ENCODE measurements at places on chromosomes 3 and 15.

DNA sequence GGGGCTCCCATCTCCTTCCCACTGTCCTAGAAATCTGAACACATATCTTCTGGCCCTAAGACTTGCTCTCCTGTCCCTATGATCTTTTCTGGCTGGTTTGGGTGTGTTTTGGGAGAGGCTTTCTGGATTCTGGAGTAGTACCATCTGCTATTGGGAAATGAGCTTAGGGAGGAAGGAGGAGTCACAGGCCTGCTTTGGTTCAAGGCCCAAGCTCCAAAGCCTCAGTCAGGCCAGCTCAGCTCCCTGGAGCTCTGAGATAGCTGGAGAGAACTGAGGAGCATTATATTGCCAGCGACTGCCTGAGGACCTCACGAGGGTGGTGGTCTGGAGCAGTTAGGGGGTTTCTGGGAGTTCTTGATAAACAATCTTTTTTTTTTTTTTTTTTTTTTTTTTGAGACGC lies 18.7 kb downstream of the RASGRF1 start:
- no peak for DNase-seq

DNA sequence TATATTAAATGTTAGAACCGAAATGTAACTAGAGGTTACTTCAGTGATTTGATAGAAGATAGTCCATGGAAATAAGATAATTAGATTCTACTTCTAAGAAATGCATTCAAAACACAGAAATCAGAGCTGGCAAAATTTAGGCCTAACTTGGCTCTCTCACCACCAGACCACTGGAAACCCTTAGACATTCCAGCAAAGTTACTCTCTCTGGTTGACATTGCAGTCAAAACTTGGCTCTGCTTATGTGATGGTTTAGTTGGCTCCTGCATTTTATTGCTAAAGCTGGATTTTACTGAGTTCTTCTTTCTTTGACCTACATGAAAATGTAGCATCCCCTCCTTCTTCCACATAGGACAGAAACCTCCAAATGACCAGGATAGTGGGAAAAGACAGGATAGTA lies 35.4 kb upstream of the CBLB start:
- no peak for DNase-seq

- DNase-seq: no peak
Observed at GRCh38 chr3:45617430-45618080, 23.0 kb downstream of the LIMD1 start.

DNA sequence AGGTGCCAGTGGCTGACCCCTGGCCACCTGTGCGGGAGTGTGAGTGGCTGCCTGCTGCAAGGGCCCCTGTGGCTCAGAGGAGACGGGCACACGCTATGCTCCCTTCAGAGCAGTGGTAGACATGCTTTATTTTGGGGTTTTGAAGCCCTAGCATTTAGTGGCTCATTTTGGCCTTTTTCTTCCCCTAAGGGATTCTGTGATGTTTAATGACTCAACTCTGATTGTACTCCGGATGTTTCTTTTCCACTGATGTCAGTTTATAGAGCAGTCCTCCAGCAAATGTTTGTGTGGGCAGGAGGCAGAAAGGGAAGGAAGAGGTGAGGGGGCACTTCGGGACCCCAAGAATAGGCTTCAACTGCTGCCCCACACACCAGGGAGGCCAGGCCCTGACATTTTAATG lies 288.9 kb upstream of the C2CD4B start:
- no peak for DNase-seq

- no peak for DNase-seq
Observed at GRCh38 chr15:78365917-78366316, 25.8 kb downstream of the CRABP1 start.

GRCh38 chr3:149339931-149340309 lies 6.5 kb upstream of the TM4SF18 start:
- DNase-seq: peak; percentile 73

DNA sequence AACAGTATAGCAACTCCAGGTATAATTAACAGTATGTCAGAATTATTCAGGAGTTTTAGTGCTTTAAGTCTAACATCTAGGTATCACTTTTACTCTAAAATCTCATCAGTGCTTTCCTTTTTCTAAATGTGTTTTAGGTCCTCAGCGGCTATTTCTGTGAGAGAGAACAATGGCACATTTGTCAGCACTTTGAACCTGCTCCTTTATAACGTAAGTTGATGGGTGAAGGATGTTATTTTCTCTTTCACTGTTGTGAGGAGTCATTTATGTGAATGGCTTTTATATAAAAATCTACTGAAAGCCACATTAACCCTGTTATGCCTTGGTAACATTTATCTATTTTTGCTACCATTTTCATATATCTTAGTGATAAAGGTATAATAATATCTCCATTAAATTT lies 22.8 kb downstream of the ZPLD1 start:
- no peak for DNase-seq

DNA sequence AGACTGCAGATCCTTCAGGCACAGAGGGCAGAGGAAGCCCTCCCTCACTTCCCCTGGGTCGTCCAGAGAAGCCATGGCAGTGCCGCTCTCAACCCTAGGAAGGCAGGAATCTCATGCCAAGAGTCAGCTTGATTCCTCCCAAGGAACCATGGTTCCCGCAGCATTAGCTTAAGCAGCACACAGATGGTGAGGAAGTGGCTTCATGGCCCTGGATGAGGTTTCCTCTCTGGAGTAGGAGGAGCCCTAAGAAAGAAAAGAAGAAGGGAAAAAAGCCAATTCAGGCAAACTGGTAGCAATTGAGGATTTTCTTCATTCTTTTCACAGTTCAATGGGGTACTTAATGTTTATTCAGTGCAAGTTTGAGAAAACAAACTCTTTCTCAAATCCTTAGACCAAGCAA lies 2.9 kb downstream of the RBSN start:
- DNase-seq: no peak

DNA sequence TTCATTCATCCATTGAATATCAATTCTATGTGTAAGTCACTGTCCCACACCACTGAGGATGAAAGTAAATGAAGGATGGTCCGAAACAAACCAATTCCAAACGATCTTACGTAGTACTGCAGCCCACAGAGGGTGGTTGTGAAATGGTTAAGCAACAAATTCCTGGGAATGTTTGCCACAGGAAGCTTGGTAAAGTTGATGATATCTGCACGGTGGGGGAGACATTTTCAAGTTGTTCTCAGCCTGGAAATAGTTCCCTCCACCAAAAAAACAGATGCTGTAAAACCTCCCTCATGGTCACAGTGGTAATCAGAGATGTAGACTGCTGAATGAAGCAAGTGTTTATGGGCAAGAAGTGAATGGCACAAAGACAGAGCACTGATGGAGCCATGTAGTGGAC lies 35.9 kb upstream of the BNC1 start:
- no peak for DNase-seq

GRCh38 chr3:149844091-149844490 lies 31.1 kb downstream of the RNF13 start:
- no peak for DNase-seq

- DNase-seq: no peak
Observed at GRCh38 chr15:75545064-75545463, 34.1 kb downstream of the PTPN9 start.

GRCh38 chr3:111838133-111838532 lies 20.9 kb upstream of the PHLDB2 start:
- DNase-seq: no peak

GRCh38 chr3:157533298-157534070 lies 30.3 kb upstream of the VEPH1 start:
- no peak for DNase-seq

GRCh38 chr3:143668924-143669790 lies 179.1 kb downstream of the SLC9A9 start:
- no peak for DNase-seq

DNA sequence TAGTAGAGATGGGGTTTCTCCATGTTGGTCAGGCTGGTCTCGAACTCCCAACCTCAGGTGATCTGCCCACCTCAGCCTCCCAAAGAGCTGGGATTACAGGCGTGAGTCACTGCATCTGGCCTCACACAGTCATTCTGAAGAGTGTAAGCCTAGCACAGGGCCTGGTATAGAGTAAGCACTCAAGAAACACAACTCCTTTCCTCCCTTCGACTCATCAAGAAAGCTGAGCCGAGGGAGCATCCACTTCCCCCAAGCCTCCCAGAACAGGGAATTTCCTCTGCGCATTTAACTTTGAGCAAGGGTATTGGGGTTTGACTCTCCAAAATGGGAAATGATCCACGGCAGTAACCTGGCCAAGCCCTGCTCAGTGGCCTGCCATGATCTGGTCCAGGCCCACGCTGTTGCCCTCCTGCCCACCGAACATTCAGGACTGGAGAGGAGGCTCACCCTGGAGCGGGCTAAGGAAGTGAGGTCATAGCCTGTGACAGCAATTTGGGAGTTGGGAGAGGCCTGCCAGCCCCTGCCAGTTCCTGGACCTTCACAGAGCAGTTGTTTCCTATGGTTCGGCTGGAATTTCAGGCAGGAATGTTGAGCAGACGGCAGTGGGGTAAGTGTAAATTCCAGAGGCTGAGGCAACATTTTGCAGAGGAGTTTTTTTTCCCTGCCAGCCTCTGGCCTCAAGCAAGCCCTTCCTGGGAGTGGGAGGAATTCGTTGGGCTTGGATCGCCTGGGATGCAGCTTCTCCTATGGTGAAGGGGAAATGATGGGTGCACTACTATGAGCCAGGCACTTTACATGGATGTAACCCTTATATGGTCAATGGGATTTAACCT lies 21.2 kb upstream of the SMAD3 start:
- no peak for DNase-seq

DNA sequence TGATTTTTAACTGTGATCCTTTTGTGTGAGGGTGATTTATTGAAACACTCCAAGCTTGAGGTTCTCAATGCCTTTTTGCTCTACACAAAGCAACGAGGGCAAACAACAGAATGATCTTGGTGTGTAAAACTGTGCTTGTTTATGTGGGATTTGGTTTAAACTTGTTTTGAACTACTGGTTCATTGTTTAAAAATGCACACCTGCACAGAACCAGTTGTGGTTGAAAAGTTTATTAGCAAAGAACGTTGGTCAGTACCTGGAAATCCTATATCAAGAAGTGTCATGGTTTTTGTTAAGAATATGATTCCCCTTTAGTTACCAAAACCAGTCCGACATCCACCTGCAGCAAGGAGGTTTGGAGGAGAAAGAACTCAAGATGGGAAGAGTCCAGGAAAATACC lies 239.4 kb downstream of the WNT5A start:
- DNase-seq: no peak

GRCh38 chr3:169286992-169287391 lies 376.5 kb downstream of the MECOM start:
- no peak for DNase-seq

DNA sequence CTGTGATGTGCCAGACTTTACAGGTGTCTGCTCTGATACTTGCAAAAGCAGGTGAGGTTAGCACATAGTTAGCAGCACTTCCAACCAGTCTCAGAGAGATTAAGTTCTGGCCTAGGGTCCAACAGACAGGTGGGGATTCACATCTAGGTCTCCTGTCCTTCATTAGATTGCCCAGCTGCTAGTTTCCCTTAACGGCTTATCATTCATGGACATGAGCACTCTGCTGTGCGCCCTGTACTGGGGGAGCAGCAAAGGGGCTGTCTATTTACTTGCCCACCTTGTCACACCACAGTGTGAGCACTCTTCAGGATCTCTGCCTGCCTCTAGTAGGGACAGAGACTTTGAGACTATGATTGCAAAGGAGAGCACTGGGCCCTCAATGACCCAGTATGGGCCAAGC lies 8.7 kb downstream of the SPSB4 start:
- no peak for DNase-seq

DNA sequence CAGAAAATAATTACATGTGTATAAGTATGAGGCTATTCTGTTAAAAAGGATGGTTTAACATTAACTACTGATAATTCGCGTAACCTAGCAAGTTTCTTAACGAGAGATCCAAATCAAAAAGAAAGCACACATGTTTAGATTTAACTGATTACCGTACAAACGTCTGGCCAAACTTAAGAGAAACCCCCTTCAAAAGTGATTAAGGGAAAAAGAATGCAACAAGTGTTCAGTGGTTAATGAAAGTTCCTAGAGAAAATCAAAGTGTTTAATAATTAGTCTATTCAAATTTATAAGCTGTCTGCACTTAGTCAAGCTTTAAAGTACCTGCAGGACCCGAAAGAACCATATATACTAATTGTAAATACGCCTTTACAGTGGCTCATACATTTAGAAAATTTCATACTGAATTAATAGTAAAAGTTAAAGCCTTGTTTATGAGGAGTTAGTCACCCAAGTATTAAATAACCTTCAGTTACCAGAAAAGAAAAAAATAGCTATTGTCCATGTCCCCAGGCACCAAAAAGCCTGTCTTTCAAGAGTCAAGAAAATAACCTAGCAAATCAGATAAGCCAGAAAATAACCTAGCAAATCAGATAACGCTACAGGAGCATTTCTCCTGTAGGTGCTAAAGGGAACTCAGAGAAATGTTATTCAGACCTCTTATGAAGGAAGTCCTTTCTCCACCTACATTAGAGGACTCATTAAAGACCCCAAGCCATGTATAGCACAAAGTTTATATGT lies 34.6 kb downstream of the ZNF589 start:
- no peak for DNase-seq

DNA sequence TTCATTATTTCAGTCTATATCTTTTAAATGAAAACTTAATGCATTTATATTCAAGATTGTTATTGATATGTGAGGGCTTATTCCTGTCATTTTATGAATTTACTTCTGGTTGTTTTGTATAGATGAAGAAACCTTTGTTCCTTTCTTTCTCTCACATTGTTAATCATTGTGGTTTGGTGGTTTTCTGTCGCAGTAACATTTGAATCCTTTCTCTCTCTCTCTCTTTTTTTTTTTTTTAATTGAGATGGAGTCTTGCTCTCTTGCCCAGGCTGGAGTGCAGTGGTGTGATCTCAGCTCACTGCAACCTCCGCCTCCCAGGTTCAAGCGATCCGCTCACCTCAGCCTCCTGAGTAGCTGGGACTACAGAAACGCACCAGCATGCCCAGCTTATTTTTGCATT lies 22.1 kb downstream of the AGBL1 start:
- no peak for DNase-seq

- DNase-seq: no peak
Observed at GRCh38 chr3:148307443-148307843, 390.3 kb upstream of the AGTR1 start.

DNA sequence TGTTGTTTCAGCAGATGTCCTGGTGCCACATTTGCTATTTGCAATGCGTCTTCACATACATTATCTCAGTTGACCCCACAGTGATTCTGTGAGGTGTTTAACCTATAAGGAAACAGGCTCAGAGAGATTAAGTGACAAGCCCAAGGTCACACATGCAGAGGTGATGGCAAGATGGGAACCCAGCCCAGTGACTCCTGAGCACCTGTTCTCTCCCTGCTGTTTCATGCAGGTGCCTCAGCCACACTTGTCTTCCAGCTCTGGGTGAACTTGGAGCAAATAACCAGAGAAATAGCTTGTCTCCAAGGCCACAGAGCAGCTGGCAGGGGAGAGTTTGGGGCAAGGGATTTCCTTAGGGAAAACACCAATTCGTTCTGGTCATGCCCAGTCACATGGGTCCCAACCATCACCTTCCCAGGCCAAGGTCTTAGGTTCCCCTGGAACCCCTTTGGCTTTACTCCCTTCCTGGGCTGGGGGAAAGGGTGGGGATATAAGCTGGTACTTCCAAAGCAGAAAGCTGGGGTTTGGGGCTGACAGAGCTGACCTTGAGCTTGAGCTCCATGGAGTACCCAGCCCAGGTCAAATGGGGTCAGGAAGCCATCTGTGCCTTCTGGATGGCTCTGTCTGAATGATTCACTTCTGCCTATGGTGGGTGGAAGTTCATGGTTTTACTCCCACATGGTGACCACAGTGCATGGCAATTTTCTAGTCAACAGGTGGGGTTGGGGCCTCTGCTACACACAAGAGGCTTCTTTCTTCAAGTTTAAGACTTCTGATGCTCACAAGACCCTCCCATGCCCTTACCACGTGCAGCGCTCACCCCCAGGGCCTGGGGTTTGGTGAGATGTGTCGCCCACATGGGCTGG lies 22.4 kb downstream of the LIPC start:
- DNase-seq: no peak

GRCh38 chr3:154122912-154123559 lies 1.8 kb downstream of the ARHGEF26 start:
- DNase-seq: no peak

Measured in NCI-H774 (cell line).